ENCODE measurements at places on chromosomes 11 and 22. TPM values are rescaled to one million over a fixed set of nuclear protein-coding genes. Genes with fewer than 3 reads are reported as not detected.

OR51E2 gene
- polyA plus RNA-seq, result not detected

OR4D5 gene
- polyA plus RNA-seq, result not detected

PARVG gene
- 67.0 TPM for polyA plus RNA-seq

C11orf16 gene
- 0.09 TPM for polyA plus RNA-seq

PDXP gene
- polyA plus RNA-seq, result 5.8 TPM

FGF3 gene
- not detected for polyA plus RNA-seq

SCN4B gene
- polyA plus RNA-seq, result not detected

ZNF214 gene
- not detected for polyA plus RNA-seq

OVOL1 gene
- polyA plus RNA-seq, result not detected

SLC6A5 gene
- not detected for polyA plus RNA-seq

MYO18B gene
- polyA plus RNA-seq, result 0.14 TPM

TRIM51 gene
- not detected for polyA plus RNA-seq

CD3E gene
- polyA plus RNA-seq, result 948 TPM

B4GALNT4 gene
- polyA plus RNA-seq, result 1.3 TPM

F2 gene
- not detected for polyA plus RNA-seq

RGL4 gene
- polyA plus RNA-seq, result 110 TPM

OR52W1 gene
- polyA plus RNA-seq, result not detected

NOL12 gene
- 43.8 TPM for polyA plus RNA-seq
